ENCODE measurements at places on chromosomes 3 and 15. TPM values are rescaled to one million over a fixed set of nuclear protein-coding genes. Genes with fewer than 3 reads are reported as not detected.

Gene PCOLCE2
- 3.5 TPM for total RNA-seq

Gene TM4SF4
- not detected for total RNA-seq

Gene CCDC50
- 86.2 TPM for total RNA-seq

Gene CNTN4
- not detected for total RNA-seq

Gene CFAP20DC
- 5.4 TPM for total RNA-seq

Gene MCTP2
- total RNA-seq = 1.1 TPM

Measured in pericardium fibroblast (primary cell).